HCT116 (cell line): ENCODE measurements at places on chromosomes 5 and 9.

- DNase-seq = no peak
Observed at GRCh38 chr5:55030220-55030619, 6.2 kb downstream of the GZMK start.

DNA sequence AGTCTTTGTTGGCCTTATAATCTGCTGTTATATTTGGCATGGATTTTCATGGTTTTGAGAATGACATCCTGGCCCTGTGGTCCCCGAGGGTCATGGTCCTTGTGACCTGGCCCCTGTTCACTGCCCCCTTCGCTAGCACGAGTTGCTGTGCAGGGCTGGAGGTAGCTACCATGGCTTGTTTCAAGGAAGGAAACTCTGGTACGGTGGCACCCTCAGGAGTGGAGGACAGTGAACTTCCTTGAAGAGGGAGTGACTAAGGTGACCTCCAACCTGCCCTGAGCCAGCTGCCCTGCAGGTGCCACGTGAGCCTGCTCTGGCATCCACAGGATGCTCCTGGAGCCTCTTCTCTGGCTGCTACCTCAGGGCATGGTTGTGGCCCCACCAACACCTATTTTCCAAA, 62.1 kb downstream of the MTAP start:
- DNase-seq = no peak

DNA sequence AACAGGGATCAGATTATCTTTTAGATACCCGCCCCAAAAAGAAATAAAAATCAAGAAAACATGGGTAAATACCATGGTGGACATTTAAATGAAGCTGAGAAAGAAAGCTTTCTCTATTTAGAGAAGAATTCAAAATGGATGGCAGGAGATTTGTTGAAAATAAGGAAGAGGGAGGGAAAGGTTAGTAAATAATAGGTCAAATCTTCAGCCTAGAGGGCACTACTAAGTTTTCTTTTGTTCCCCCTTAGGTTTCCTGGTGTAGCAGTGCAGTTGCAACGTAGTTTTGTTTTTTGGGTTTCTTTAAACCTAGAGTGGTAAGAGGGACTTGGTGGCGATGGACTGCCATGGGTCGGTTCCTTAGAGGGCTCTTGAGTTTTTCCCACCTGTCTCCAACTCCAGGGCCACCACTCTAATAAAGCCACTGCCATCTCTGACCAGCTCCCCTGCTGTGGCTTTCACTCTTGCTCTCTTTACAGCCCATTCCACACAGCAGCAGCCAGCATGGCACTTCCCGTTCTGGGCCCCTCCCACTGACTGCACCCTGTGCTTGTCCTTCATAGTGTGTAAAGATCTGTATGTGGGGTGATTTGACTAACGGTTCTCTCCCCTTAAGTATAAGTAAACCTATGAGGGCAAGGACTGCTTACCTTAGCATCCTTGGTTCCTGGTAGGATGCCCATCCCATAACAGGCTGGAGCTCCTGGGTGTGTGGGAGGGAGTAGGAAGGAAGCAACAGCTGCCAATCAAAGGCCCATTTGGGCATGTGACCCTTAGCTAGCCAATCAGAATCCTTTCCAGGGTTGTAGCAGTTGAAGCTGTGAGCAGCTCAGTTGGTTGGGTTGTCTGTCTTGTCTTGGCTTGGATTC, 118.3 kb downstream of the SLC1A3 start:
- no peak for DNase-seq

GRCh38 chr9:104556830-104557634, 11.9 kb upstream of the OR13C8 start:
- DNase-seq = no peak

DNA sequence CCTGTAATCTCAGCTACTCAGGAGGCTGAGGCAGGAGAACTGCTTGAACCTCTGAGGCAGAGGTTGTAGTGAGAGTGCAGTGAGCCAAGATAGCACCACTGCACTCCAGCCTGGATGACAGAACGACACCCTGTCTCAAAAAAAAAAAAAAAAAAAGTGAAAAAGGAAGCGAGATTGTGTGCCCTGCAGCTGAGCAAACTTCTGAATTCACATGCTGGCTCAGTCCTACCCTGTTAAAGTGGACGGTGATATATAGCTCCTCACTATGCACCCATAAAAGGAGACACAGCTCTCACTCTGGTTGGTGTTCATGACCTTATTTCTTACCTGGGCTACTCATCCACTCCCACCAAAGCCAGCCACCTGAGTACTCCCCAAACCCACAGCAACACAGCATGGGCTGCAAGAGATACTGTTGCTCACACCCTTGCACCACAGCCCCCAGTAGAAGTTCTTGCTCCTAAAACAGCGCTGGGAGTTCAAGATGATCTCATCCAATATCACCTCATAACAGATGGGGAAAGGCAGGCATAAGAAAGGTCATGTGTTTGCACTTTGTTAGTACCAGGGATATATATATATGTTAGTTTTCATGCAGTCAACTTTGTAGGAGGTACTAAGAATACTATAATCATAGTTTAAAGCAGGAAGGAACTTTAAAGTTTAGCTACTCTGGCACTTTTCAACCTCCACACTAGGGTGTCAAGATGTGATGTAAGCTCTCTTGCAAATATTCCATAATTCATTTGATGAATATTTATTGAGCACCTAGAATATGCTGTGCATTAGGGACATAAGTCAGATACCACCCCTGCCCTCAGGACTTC, 4.0 kb downstream of the TTLL11 start:
- no peak for DNase-seq

GRCh38 chr5:123571927-123572326, 60.0 kb downstream of the CSNK1G3 start:
- no peak for DNase-seq

DNA sequence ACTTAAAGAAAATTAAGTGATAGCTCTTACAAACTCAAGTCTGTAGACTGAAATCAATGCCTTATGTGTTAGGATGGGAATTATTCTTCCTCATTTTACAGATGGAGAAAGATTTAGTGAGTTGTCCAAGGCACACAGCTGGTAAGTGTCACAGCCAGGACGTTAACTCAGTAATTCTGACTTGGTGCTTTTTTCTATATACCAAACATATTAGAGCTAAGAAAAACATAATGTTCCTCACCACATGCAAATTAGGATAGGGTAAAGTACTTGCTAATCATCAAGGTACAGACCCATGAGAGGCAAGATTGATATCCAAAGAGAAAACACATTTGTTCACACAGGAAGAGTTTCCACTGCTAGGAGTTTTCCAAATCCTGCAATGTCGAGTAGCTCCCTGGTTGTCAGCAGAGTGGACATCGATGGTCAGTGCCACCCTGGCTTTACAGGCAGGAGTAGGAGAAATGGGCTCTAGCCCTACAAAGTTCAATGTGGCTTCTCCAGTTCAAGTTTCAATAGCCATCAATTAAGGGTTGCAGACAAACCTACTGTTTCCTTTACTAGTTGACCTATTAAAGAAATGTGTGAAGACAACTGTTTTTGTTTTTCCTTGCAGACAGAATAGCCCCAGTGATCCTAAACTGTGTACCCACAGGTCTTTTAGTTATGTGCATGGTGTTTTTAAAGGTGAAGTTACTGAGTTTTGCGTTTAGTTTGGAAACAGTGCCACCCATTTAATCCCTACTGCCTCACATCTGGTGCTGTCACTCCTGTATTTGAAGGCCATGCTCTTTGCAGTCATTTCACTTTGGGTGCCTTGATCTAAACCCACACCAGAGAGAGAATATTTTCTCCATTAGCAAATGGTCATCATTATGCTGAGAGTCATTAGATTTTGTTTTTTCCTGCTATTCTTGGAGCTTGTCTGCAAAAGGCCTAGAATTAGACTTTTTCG, 460.8 kb upstream of the SMARCA2 start:
- DNase-seq = no peak

DNA sequence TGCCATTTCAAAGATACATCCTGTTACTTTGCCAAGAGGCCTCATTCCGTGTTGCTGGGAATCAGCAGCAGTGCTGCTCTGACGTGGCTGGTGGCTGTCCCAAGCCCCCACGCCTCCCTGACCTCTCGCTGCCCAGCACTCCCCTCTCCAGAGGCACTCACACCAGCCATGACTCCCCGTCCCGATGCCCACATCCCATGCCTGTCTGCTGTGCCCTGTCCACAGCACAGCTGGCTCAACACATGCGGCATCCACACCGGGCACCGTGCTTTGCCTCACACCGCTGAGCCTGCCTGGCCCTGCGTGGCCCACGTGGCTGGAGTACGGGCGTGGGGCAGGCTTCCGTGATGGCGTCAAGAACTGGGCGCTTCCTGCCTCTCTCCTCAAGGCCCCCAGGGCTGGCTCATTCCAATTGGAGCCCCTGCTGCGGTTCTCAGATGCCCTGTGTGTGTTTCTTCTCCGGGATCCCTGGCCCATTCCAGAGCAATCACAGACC, 7.8 kb upstream of the LCN1 start:
- DNase-seq = no peak

GRCh38 chr5:129124608-129125007, 30.1 kb downstream of the ISOC1 start:
- DNase-seq = no peak

GRCh38 chr5:158514319-158514985, 585.3 kb downstream of the EBF1 start:
- DNase-seq = no peak

DNA sequence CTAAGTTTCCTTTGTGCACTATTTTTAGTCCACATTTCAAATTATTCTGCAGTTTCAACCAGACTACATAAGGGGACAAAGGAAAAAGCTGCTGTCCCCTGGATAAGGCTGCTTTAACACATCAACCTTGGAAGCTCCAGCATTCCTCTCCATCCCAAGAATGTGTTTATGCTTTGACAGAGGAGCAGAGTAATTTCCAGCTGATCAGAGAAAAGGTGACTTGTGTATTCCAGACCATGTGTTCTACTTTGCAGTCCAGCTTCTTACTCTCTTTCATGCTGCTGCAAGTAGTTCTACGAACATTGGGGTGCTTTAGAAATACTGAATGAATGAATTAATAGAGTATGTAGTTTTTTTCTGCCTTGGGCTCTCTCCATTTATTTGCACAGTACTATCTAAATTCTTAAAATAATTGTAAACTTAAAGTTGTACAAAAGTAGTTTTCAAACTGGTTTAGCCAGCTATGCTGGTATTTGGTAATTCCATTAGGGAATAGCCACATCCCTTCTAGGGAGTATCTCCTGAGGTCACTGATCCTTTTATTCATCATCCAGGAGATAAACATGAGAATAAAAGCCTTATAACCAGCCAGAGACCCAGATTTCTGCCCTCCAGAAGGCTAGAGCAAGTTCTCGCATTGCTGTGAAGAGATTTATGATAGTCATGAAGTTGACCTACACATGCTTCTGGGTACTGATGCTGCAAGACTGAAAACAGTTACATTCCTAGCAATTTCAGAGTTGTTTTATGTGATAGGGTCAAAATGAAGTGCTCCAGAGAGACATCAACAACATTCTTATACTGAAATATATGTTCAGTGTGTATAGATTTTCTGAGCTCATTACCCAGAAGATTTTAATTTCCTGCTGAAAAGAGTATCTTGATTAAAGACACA, 215.2 kb downstream of the COMMD10 start:
- DNase-seq = no peak

GRCh38 chr5:17180330-17180843, 37.0 kb upstream of the BASP1 start:
- no peak for DNase-seq

- peak; percentile 29 for DNase-seq
Observed at GRCh38 chr9:112971415-112971814, 40.6 kb downstream of the ZNF883 start.

- DNase-seq = peak; percentile 61
Observed at GRCh38 chr9:114677418-114677817, 4.6 kb downstream of the TEX48 start.

DNA sequence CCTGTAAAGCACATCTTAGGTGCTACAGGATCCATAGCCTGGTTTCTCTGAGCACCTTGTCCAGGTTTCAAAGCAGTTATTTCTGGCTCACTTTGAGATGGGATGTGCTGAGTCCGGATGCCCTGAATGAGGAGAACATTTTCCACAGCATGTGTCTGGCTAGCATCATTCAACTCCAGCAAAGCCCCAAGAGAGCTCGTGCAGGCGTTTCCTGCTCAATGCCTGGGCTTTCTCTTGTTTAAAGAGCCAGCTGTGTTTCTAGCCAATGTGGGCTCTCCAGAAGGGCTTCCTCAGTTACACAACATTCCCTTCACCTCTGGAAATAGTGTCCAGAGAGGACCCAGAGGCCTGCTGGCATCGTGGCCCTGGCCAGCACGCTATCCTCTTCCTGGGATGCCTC, 411.7 kb downstream of the DMAC1 start:
- DNase-seq = no peak

DNA sequence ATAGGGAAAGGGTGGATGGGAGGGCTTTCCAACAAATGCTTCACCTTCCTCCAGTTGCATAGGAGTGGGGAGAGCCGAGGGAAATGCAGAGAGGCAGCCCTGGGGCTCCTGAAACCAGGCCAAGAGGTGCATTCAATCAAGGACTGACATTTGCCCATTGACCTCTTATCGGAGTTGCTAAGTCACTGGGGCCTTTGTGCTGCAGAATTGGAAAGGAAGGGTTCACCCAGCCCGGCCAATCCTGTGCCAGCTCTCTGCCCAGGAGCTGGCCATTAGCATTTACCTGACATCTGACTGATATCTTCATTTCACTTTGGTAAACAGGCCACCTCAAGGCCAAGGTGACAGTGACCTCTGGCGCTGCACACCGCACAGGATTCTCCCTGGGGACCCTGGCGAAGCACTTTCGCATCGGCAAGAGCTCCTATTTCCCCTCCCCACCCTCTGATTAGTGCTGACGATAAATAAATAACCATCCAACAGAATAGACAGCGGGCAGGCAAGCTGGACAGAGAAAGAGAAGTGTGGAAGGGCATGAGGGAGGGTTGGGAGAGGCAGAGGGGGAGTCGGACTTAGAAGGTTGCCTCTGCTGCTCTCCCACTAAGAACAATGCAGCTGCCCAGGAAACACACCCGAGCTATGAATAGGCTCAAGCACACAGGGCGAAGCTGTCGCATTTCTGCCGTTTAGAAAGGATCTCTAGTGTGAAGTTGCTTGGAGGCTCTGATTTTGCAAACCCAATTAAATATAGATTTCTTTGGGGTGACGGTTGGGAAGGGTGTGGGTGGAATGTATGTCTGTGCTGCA, 57.0 kb upstream of the BOD1 start:
- DNase-seq = no peak

DNA sequence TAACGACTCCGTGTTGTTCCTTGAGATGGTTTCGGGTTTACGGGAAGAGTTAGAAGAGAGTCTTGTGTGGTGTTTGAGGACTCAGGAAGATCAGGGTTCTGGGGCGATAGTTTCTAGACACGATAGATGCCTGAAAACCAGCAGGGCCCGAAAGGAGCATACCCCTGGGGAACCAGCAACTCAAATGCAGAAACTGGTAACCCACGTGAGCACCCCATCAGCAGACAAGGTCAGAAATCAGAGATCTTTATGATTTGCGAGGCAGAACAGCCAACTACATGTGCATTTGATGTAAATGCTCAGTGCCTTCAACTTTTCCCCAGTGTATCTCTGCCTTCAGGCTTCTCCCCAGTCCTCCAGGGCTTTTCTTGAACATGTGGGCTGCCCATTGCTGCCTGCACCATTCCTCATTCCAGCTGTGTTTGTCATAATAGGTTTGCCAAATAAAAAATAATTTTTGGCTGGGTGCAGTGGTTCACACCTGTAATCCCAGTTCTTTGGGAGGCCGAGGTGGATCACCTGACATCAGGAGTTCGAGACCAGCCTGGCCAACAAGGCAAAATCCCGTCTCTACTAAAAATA, 75.1 kb downstream of the BASP1 start:
- DNase-seq = no peak

GRCh38 chr5:79806741-79807140, 117.1 kb downstream of the CMYA5 start:
- DNase-seq = no peak

- no peak for DNase-seq
Observed at GRCh38 chr5:61482980-61483379, 150.9 kb downstream of the ZSWIM6 start.
